NCI-H2171 (cell line): ENCODE measurements at places on chromosomes 5 and 9.

DNA sequence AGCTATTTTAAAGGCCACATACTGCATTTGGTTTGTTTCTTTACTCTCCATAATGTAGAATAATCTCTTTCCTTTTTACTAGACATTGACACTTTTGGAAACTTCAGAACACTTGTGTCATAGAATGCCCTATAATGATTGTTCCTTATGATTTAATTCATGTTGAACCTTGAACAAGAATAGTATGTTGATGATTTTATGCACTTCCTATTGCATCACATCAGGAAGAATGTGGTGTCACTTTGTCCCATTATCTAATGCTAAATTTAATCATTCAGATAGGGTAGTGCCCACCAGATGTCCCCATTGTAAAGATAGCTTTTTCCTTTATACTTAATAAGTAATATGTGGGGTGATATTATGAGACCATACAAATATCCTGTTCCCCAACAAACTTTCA lies 19.4 kb upstream of the DEPDC1B start:
- DNase-seq: no peak

- no peak for DNase-seq
These were observed 306.1 kb upstream of the WWC1 start for GRCh38 chr5:167985373-167985772.

DNA sequence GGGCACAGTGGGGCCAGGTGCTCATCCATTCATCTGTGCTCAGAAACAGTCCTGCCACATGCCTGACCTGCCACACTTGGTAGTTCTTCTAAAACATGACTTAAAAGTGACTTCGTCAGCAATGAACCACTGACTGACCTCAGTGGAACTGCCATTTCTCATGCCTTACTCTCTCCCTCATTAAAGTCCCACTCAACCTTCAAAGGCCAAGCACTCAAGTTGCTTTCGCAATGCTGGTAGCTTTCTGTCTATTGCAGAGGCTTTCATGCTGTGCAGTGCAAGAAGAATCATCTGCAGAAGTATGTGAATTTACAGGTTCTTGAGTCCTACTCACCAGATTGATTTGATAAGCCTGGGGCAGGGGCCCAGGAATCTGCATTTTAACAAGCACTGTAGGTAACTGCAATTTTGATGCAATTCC lies 23.9 kb downstream of the B4GALT1 start:
- DNase-seq: no peak

- DNase-seq: no peak
These were observed 30.7 kb downstream of the UHRF2 start for GRCh38 chr9:6443661-6444060.

- DNase-seq: no peak
These were observed 7.2 kb upstream of the DUSP1 start for GRCh38 chr5:172777881-172778814.

- DNase-seq: no peak
These were observed 7.4 kb downstream of the PSAT1 start for GRCh38 chr9:78304357-78304756.

- no peak for DNase-seq
These were observed 186.5 kb downstream of the LURAP1L start for GRCh38 chr9:12961276-12961809.

DNA sequence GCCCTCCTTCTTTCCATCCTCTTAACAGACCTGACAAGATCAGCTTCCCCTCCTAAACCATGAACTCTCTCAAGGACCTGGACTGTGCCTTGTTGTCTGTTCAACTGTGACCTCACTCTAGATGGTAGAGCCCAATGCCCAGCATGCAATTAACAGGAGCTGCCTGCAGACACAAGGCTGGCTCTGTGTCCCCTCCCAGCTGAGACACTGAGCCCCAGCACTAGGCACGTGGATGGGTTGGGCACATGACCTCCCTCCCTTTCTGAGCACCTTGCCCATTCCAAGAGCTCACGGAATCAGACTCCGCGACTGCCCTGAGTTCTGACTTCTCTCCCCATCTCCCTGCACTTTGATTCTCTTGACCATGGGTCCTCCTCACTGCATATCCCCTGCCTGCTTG lies 93.5 kb upstream of the LRRTM2 start:
- DNase-seq: no peak

DNA sequence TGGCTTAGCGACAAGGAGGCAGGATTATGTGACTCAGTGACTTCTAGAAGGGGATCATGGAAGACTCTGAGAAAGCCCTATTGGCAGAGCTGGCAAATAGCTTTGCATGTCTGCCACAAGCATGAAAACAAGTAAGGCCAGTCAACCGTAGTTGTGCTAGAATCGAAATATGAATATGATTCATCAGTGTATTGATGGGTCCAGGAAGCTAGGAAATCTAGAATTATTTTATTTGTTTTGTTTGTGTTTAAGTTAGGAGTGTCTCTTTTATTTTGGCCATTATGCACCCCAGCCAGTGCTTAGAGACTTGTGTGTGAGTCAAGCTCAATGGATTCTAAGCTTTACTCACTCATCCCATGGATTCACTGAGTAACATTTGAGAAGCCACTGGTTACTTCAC lies 3.8 kb upstream of the ITGA2 start:
- no peak for DNase-seq

DNA sequence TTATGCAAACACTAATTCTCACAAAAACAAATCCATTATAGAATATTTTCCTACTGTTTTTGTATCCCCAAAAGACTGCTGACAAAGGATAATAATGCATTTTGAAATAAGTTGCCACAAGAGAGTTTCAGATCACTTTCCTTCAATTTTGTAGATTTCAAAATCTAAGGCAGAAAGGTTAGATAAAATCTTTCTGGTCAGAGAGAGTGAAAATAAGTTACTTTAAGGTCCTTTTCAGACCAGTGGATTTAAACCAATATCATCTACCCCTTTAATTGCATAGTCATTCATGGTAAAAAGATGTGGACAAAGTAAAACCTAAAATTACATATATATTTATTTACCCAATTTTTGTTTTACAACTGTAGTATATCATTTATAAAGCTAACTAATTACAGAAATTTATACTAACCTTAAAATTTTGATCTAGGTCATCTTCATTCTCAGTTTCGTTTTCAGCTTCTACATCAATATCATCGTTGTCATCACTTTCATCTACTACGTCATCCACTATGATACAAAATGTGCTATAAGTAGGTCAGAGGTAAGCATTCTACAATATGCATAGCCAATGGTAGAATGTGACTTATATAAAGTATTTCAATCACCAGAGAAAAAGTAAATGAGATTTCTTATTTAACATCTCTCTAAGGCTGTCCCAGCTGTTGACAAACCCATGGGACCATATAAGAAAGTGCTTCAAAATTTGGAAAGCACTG lies 95.7 kb downstream of the AGTPBP1 start:
- DNase-seq: no peak

- DNase-seq: no peak
These were observed 287.0 kb downstream of the GAS1 start for GRCh38 chr9:86660146-86660943.

GRCh38 chr9:13034694-13035002 lies 244.8 kb downstream of the MPDZ start:
- DNase-seq: no peak
